Choroid plexus epithelial cell (primary cell): ENCODE measurements at places on chromosomes 2 and 18.

GRCh38 chr2:12317814-12318426, 398.8 kb upstream of the TRIB2 start:
- peak; percentile 91 for DNase-seq

- DNase-seq = no peak
These were observed 23.1 kb upstream of the SLC66A3 start for GRCh38 chr2:11132036-11132671.

DNA sequence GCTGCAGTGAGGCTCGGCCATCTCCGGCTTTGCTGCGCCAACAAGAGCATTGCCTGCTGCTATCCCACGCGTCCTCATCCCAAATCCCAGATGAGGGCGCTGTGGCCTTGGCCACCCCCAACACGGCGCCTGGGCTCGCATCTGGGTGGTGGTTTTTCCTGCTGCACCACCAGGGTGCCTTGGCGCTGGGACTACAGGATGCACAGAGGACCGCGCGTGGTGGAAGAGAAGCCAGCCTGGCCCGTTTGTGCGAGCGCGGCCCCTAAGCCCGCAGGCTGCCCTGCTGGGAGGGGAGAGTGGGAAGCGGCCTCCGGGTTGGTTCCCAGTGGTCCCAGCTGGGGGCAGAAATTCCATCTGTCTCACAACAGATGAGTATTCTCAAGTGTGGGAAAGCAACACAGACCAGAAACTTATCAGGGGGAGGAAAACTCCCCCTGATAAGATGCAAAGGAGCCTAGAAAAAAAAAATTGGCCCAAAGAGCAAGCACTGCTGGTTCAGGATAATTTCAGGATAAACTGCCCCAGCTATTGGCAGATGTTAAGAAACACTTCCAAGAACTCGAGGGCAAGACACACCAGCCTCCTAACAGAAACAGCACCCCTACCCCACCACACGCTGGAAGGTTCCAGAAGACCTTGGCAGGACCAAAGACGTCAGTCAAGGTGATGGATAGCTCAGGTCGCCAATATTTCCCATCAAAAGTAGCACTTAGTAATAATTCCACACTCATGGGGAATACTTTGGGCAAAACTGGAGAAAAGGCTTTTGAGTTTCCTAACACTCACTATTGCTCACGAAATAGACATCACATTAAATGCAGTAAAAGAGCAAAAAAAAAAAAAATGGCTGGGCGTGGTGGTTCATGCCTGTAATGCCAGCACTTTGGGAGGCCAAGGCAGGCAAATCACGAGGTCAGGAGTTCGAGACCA, 152.1 kb downstream of the PXDN start:
- DNase-seq = peak; percentile 92

GRCh38 chr2:190822043-190822442, 58.6 kb upstream of the GLS start:
- no peak for DNase-seq

DNA sequence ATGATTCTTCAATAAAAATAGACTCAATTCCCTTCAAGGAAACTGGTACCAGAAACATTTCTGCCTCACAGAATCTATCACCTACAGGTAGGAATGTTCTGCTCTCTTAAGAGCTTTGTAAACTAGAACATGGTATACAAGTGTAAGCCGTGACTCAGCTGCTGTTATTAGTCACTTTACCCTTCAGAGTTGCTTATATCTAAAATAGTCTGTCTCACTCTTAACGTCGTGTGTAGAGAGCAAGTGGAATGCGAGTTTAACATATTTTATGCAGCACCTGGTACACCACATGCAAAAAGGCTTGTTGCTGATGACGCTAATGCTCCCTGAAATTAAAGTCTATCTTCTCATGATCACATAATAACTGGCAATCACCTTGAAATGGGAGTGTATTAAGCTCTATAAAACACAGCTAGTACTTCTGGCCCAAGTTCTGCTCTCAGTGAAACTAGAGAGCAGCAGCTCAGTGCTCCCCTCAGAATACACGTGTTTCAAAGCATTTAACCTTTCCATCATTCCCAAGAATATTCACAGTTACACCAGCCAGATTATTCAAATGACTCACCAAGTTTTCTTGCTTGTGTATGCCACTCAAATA, 420.0 kb downstream of the ZEB2 start:
- DNase-seq = peak; percentile 92

GRCh38 chr2:51291762-51292551, 260.0 kb upstream of the NRXN1 start:
- DNase-seq = no peak

GRCh38 chr2:216274194-216274840, 98.0 kb downstream of the MARCHF4 start:
- DNase-seq = peak; percentile 15
